ENCODE measurements at places on chromosomes 2 and 18.

- H3K27ac ChIP-seq: no peak overlapping the region
- no peaks in the 10 kb centered on the region for H3K27me3 ChIP-seq
- H3K4me3 ChIP-seq: no peak overlapping the region
- no peak for DNase-seq
Observed at GRCh38 chr18:67211646-67212045, 304.9 kb downstream of the DSEL start.

DNA sequence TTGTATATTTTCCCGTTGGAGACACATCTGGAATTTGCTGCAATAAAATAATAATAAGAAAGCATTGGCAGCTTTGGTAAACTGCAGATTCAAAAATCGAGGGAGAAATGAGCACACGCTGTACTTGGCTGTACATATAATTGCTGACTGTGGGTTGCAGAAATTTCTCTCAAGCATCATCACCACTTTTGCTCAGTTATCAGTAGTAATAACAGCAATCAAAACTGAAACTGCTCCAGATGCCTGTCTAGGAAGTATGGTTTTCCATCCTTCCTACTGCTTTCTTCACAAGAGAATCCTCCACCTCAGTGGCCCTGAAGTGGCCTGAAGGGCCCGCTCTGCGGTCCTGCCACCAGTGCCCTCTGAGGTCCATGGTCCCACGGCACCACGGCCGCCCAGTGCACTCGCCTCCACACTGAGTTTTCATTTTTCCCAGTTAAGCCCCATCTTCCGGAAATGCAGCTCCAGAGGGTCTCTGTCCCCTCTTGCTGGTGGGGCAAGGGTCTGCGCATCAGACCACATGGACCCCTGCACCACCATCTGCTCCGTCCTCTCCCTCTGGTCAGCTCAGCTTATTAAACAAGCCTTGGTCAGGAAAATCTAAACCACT, 3.9 kb downstream of the DUSP28 start:
- DNase-seq: no peak
- no peak overlapping the region for H3K27ac ChIP-seq
- no peak overlapping the region for H3K4me3 ChIP-seq
- peaks cover 49% of the 10 kb centered on the region for H3K4me1 ChIP-seq
- H3K27me3 ChIP-seq: no peaks in the 10 kb centered on the region

- peaks cover 11% of the 10 kb centered on the region for H3K27me3 ChIP-seq
- H3K27ac ChIP-seq: no peak overlapping the region
- DNase-seq: no peak
- H3K36me3 ChIP-seq: no peaks in the 10 kb centered on the region
Observed at GRCh38 chr2:233120459-233120858, 60.3 kb downstream of the INPP5D start.

- DNase-seq: no peak
- no peaks in the 10 kb centered on the region for H3K4me1 ChIP-seq
- no peaks in the 10 kb centered on the region for H3K27me3 ChIP-seq
- no peaks in the 10 kb centered on the region for H3K36me3 ChIP-seq
- H3K4me3 ChIP-seq: no peak overlapping the region
Observed at GRCh38 chr2:100350661-100351185, 28.4 kb upstream of the LONRF2 start.

DNA sequence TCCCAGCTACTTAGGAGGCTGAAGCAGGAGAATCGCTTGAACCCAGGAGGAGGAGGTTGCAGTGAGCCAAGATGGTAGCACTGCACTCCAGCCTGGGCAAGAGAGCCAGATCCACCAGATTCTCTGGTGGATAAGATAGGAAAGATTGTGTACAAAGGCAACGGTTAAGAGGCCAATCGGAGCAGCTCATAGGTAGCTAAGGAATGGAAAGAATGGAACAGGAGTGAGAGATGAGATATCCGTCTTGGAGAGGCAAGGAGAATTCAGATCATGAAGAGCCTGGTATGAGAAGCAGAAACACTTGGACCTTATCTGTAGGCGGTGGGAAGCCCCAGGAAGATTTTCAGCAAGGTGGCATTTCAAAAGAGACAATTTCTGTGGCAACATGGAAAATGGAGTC, 27.1 kb downstream of the TTR start:
- no peak for DNase-seq
- no peaks in the 10 kb centered on the region for H3K27me3 ChIP-seq
- no peaks in the 10 kb centered on the region for H3K36me3 ChIP-seq
- H3K4me3 ChIP-seq: no peak overlapping the region
- H3K4me1 ChIP-seq: peaks cover 11% of the 10 kb centered on the region
- peak overlapping the region; percentile 0 for H3K27ac ChIP-seq

DNA sequence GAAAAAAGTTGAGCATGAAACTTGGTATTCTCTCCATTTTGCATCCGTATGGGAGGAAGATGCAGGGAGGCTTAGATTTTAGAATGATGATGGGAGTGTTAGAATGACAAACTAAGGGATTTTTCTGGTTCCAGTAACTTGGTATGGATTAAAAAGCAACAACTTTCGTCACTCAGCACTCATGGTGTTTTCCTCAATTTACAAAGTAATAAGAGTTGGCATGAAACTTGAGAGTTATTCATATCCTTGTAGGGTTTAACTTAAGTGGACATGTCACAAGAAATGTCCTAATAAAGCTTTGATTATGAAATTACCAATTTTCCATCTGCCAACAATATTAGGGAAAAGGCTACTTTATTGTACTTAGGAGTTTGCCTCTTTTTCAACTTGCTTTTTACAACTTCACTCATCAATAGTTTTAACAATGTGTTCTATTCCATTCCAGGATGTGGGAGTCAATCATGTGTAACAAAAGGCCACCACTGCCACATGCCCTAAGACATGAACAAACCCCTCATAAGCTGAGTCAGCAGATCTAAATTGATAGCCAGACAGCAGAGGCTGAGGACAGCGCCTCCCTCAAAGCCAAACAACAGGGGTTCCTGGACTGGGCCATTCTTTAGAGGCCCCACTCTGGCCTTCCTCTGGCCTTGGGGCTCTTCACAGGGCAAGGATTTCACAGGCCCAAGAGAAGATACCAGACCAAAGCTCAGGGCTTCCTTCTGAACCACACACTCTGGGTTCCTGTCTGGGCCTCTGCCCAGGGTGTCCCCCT, 265.8 kb downstream of the TNS1 start:
- no peak overlapping the region for H3K4me3 ChIP-seq
- DNase-seq: no peak
- peaks cover 6% of the 10 kb centered on the region for H3K27me3 ChIP-seq
- no peak overlapping the region for H3K27ac ChIP-seq
- H3K36me3 ChIP-seq: no peaks in the 10 kb centered on the region

GRCh38 chr2:96271995-96272394, 6.0 kb downstream of the CIAO1 start:
- H3K27me3 ChIP-seq: no peaks in the 10 kb centered on the region
- no peak overlapping the region for H3K4me3 ChIP-seq
- peaks cover 31% of the 10 kb centered on the region for H3K36me3 ChIP-seq
- no peak overlapping the region for H3K27ac ChIP-seq
- DNase-seq: no peak

GRCh38 chr2:40477361-40477760, 25.5 kb upstream of the SLC8A1 start:
- no peaks in the 10 kb centered on the region for H3K27me3 ChIP-seq
- H3K27ac ChIP-seq: no peak overlapping the region
- no peak overlapping the region for H3K4me3 ChIP-seq
- H3K4me1 ChIP-seq: no peaks in the 10 kb centered on the region
- H3K36me3 ChIP-seq: no peaks in the 10 kb centered on the region

GRCh38 chr2:143807671-143808070, 678.5 kb downstream of the ARHGAP15 start:
- no peaks in the 10 kb centered on the region for H3K4me1 ChIP-seq

- H3K27ac ChIP-seq: no peak overlapping the region
- peaks cover 10% of the 10 kb centered on the region for H3K27me3 ChIP-seq
- no peak for DNase-seq
- no peaks in the 10 kb centered on the region for H3K4me1 ChIP-seq
- no peaks in the 10 kb centered on the region for H3K36me3 ChIP-seq
Observed at GRCh38 chr2:120826716-120827410, 91.2 kb downstream of the GLI2 start.

- H3K27ac ChIP-seq: no peak overlapping the region
- H3K4me1 ChIP-seq: peaks cover 2% of the 10 kb centered on the region
- peak overlapping the region; percentile 75 for H3K4me3 ChIP-seq
- no peak for DNase-seq
- H3K36me3 ChIP-seq: no peaks in the 10 kb centered on the region
Observed at GRCh38 chr2:127107622-127107999, 657 bp upstream of the BIN1 start.

- peak overlapping the region; percentile 43 for H3K4me3 ChIP-seq
- DNase-seq: no peak
- H3K4me1 ChIP-seq: peaks cover 78% of the 10 kb centered on the region
- peak overlapping the region; percentile 97 for H3K27ac ChIP-seq
- H3K27me3 ChIP-seq: no peaks in the 10 kb centered on the region
- H3K36me3 ChIP-seq: no peaks in the 10 kb centered on the region
Observed at GRCh38 chr18:31244771-31245394, 73.1 kb upstream of the DSG1 start.

DNA sequence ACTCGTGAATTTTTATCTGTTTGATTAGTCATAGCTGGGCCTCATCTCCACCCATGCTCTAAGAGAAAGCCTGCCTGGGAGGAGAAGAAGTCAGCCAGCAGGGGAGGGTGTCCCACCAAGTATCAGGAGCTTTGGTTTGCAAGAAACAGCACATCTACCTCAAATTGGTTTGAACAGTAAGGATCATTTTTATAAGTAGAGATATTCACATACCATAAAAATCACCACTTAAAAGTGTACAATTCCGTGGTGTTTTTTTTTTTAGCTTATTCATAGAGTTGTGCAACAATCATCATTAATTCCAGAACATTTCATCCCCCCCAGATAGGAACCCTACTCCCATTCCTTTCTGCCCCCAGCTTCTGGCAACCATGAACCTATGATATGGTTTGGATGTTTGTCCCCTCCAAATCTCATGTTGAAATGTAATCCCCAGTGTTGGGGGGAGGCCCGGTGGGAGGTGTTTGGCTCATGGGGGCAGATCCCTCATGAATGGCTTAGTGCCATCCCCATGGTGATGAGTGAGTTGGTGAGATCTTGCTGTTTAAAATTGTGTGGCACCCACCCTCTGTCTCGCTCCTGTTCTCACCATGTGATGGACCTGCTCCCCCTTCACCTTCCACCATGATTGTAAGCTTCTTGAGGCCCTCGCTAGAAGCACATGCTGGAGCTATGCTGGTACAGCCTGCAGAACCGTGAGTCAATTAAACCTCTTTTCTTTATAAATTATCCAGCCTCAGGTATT, 36.2 kb upstream of the HS6ST1 start:
- no peaks in the 10 kb centered on the region for H3K36me3 ChIP-seq
- no peaks in the 10 kb centered on the region for H3K4me1 ChIP-seq
- H3K27ac ChIP-seq: no peak overlapping the region
- H3K4me3 ChIP-seq: no peak overlapping the region
- H3K27me3 ChIP-seq: no peaks in the 10 kb centered on the region

DNA sequence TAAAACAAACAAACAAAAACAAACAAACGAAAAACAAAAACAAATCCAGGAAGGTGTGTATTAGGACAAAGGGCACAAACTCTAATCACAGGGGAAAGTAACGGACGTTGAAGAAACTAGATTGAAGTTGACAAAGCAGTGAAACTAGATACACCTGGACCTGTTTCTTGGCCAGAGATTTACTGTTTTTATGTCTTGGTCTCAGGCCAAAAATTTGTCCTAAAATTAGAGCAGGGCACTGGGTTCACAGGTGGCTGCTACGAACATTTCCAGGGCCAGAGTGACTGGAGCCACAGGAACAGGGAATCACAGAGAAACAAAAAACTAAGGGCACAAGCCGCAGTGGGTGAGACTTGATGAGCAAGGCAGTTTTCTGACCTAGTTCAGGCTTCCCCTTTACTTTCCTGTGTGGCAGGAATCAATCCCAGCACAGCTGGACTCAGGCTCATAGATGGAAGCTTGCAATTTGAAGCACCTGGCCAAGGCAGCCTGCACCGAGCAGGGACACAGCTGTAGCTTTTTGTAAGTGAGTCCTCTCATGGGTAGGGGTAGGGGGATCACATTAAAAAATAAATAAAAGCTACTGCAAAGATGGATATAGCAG, 329.4 kb downstream of the DLGAP1 start:
- no peaks in the 10 kb centered on the region for H3K36me3 ChIP-seq
- H3K4me3 ChIP-seq: no peak overlapping the region
- no peaks in the 10 kb centered on the region for H3K27me3 ChIP-seq
- H3K4me1 ChIP-seq: no peaks in the 10 kb centered on the region
- no peak overlapping the region for H3K27ac ChIP-seq
- DNase-seq: no peak

- no peak overlapping the region for H3K4me3 ChIP-seq
- no peak overlapping the region for H3K27ac ChIP-seq
- H3K4me1 ChIP-seq: no peaks in the 10 kb centered on the region
- H3K36me3 ChIP-seq: no peaks in the 10 kb centered on the region
- no peaks in the 10 kb centered on the region for H3K27me3 ChIP-seq
Observed at GRCh38 chr2:171167352-171167997, 6.8 kb upstream of the TLK1 start.

GRCh38 chr2:135948642-135949355, 36.6 kb downstream of the DARS1 start:
- peak overlapping the region; percentile 93 for H3K27ac ChIP-seq
- H3K4me3 ChIP-seq: peak overlapping the region; percentile 48
- H3K4me1 ChIP-seq: peaks cover 14% of the 10 kb centered on the region
- peak; percentile 53 for DNase-seq
- peaks cover 3% of the 10 kb centered on the region for H3K36me3 ChIP-seq

Data from keratinocyte (primary cell).